NCI-H1048 (cell line): ENCODE measurements at places on chromosomes 12 and 14.

GRCh38 chr14:30853946-30854345, 20.4 kb upstream of the COCH start:
- DNase-seq: no peak

DNA sequence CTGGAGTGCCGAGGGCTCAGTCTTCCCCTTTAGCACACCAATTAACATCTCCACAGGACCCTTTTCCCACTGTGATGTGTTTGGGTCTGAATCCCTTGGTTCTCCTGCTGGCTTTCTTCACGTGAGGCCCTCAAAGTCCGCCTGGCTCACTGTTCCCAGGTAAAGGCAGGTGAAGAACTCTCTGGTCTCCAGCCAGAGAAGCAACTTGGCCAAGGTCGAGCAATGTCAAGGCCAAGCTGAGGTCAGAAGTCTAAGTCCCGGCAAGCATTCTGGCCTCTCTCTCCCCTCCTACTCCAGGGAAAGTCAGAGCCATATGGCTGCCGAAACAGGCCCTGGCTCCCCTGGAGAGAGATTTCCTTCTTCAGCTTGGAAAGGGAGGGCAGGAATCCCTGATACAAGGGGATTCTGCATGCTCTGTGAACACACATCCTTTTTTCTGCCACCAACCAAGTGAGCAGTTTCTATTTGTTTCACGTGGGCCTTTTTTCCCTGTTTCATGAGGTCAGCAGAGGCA, 61.4 kb upstream of the ESRRB start:
- DNase-seq: no peak

DNA sequence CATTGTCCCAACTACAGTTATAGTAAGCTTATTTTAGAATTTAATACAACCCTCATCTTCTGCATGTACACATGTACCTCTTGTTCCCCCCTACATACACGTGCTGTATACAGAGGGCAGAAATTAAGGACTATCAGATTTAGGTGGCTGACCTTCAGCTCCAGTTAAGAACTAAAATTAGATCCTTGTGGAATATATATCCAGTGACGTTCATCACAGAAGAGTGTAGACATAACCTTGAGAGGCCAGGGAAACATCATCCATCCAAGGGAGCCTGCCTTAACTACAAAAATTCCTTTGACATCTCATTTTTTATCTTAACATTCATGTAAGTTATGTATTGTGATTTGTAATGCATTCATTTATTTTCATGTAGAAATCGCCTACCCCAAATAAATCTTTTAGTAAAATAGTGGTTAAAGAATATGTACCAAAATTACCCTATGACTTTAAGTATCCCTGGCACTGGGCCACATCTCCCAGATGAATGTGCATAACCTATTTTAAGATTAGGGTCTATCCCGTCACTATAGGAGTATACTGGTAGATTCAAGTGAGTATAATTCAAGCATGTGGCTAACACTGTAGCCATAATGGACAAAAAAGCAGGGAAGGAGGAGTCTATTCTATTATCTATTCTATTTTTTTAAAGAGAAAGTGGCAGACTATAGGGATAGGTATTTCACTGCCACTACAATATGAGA, 27.5 kb downstream of the RIC8B start:
- DNase-seq: no peak

GRCh38 chr14:67962215-67962644, 142.7 kb downstream of the RAD51B start:
- DNase-seq: no peak

GRCh38 chr12:77033658-77034536, 31.5 kb downstream of the E2F7 start:
- DNase-seq: no peak

DNA sequence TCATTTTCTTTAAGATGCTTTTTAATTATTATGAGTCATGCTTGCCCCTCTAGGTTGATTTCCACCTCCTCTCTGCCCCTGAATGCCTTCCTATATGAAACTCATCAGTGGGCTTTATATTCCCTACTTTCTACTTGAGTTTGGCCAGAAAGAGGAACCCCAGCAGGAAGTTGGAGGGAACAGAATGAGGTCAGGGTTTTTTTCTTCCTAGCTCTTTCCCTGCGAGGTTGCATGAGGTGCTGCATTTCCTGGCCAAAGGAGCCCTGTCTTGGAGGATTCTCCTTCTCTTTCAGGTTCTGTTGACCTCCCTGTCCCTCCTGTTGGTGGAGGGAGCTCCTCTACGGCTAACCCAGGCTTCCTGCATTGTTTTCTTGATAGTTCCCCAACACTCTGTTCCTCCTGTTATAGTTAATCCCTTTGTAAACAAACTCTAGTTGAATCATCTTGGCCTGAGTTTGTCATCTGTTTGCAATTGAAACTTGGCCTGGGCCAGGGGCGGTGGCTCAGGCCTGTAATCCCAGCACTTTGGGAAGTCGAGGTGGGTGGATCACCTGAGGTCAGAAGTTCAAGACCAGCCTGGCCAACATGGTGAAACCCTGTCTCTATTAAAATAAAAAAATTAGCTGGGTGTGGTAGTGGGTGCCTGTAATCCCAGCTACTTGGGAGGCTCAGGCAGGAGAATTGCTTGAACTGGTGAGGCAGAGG, 15.3 kb upstream of the SPIC start:
- DNase-seq: no peak

DNA sequence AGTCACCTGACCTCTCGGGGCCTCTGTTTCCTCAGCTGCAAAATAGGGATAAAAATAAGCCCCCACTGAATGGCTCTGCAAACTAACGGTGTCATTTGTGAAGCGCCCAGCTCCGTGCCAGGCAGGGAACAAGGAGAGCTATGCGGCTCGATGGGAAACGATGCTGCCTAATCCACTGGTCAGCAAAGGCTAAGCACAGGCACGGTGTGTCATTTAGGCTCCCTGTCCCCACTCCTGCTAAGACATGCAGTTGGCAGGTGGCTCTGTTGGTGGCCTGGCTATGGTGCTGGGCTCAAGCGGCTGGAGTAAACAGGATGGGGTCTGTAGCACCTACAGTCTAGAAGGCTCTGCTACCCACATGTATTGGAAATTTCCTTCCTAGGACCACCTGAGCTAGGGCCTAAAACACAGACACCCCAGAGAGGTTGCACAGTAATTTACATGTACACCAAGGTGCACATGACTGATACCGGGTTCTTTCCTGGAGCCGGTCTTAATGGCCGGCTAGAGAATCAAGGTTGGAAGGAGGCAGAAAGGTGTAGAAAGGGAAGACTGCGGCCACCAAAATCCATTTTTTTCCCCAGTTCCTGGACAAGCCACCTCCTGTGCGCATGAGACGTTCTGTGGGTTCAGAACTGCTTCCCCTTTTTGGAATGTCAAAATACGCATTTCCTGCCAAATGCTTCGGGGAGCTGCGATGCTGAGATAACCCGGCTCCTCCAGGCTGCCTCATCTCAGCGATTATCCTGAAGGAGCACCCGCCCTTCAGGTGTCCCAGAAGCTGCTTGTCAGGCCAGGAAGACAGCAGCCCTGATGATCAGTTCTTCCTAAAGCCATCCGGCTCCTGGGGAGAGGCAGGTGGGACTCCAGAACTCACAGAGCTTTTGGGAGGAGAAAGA, 1.0 kb downstream of the CACNA2D4 start:
- no peak for DNase-seq

DNA sequence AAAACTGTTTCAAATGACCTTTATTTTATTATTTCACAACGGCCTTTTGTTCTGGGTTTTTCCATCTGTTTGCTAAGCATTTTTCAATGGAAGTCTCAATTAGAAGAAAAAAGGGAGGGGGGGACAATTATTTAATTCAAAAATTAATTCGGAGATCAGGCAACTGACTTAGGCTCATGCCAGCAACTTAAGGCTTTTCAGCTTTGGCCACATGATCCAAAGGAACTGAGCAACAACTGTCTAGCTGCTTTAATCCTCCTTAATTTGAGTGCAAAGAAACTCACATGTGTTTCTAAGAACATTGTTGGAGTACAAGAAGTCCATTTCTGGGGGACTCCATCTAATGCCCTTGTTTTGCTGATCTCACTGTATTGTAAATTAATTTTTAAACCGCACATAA, 188.0 kb downstream of the EXOC5 start:
- DNase-seq: no peak

DNA sequence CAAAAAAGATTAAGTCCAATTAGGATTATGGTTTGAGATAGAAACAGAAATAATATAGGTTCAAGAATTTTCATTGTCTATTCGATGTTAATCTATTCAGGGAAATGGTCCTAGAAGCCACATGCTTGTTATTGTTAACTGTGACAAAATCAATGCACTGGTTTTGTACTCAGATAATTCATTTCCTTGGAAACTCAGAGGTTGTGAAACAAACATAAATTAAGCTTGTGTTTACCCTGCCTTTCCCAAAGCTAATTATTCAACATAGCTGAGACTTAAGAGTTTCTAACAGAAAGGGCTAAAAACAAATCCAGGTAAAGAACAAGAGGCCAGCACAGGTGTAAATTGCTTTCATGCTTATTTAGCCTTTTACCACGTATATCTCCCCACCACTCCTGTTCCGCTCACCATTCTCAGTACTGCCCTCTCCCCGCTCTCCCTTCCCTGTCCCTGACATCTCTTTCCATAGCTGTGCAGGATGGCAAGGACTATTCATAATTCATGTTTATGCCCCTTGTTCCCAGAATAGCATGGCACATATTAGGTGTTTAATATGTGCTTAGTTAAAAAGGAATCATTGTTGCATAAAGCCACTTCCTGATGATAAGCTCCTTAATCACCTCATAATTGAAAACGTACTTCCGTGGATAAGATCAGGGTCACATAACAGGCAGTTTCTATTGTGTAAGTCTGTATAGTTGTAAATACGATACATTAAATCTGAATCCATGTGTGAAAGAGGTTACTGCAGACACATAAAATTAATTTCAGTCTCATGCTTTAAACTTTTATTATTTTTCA, 131.8 kb upstream of the USP15 start:
- no peak for DNase-seq

DNA sequence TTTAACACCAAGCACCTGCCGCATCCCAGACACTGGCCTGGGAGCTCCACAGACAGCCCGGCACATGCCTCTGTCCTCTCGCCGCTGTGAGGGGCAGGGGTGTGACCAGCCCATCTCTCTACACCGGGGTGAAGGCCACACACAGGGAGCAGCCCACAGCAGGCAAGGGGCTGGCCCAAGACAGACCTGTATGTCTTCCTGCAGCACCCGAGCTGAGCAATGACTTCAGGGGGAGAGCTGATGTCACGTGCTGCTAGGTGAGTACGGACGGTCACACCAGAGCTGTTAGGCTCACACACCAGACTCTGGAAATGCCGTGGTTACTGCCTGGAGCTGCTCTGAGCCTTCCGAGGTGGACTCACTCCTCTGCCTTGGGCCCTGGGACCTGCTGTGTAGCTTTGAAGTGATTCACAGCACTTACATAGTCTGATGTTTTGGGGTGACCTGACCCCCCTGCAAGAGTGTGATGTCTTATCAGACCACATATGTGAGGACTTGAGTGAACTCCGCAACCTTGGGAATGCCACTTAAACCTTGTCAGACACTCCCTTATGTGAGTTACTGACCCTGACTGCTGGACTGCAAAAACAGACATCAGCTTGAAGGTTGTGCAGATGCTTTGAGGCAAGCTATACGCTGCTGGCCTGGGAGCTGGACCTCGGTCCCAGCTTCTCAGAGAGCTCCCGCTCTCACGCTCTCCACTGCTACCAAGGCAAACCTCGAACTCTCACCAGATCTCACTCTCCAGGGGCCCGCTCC, 1.8 kb downstream of the XRCC3 start:
- no peak for DNase-seq

GRCh38 chr14:105315941-105316576, 1.5 kb downstream of the PACS2 start:
- DNase-seq: no peak

GRCh38 chr14:84610086-84610485, 919.9 kb upstream of the FLRT2 start:
- no peak for DNase-seq

- no peak for DNase-seq
Observed at GRCh38 chr14:67963960-67964812, 144.6 kb downstream of the RAD51B start.
